Activated gamma-delta T cell (primary cell): ENCODE measurements at places on chromosomes 6 and 20.
A peak's percentile ranks its signal among the peaks of the same experiment; 100 is the strongest.

GRCh38 chr6:3876866-3877265, 27.7 kb downstream of the FAM50B start:
- no peak for DNase-seq

GRCh38 chr6:124131259-124131658, 327.6 kb downstream of the NKAIN2 start:
- DNase-seq: no peak

DNA sequence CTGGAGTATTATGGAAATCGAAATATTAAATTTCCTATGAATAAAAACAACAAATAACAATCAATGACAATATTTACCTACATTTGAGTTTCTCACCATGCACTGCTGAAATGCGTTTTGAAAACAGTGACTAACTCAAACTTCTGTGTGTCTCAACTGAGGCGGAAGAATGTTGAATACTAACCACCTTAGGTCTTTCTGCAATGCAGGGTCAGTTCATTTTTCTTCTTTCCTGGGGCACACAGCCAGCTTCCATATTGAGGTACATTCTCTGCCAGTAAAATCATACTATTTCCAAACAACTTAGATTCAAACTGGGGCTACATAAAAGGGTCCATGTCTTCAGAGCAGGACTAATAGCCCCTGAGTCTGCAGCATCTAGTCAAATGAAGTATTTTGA, 310.1 kb downstream of the UTRN start:
- no peak for DNase-seq

GRCh38 chr20:37697314-37697713, 3.5 kb downstream of the CTNNBL1 start:
- DNase-seq: no peak

GRCh38 chr6:132089173-132089572, 138.0 kb upstream of the CCN2 start:
- DNase-seq: no peak

DNA sequence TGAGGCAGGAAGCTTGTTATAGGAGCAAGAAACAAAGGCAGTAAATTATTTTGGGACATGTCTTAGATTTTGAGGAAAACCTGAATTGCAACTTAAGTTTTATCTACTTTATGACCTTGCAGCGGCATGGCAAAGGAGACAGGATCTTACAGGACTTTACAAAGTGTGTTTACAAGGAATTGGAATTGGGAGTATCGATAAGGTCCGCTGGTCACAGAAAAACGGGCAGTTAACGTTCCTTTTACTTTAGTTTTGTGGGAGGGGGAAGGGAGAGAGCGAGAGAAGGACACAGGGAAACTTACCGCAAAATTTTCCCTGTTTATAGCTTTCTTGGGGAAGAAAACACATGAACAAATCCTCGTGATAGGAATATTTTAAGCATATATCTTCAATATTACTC, 1607.2 kb downstream of the GRIK2 start:
- DNase-seq: no peak

GRCh38 chr6:132936646-132937045, 122.3 kb downstream of the RPS12 start:
- no peak for DNase-seq

DNA sequence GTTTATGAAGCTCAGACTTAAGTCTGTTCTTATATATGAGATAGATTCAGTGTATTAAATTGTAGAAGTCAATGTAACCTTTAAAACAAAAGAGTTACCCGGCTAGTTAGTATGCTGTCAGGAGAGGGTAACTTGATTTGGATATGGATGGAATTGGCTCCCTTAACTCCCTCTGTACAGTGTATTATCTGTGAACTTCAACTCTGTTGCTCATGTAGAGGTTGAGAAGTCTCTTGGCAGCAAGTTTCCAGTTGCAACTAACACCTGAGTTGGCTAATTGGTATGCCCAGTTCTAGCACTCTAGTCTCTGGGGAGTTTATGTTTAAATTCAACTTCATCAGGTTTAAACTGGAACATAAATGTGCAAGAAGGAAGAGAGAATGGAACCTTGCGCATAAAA, 111.0 kb downstream of the NCOA3 start:
- DNase-seq: no peak

GRCh38 chr20:34164381-34164984, 52.4 kb upstream of the EIF2S2 start:
- no peak for DNase-seq

- DNase-seq: no peak
These were observed 5.9 kb downstream of the WASF1 start for GRCh38 chr6:110173506-110174132.

DNA sequence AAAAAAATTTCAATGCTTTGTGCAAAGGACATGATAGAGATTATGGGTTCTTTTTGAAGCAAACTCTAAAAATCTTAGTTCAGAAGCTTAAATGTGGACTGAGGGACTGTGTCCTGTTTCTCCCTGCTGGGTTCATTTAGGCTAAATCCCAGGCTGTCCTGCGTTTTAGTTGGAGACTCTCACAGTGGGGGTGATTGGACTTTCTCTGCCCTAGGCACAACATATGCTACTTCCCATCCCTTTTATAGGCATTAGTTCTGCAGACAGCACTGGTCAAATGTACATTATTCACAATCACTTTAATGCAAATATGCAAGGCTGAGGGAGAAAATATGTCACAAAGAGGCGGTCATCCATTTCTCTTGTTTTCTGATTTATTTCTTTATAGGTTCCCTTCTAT, 71.3 kb downstream of the TFAP2B start:
- no peak for DNase-seq

- no peak for DNase-seq
These were observed 27.1 kb downstream of the BCAS1 start for GRCh38 chr20:54043076-54043967.

- no peak for DNase-seq
These were observed 621.9 kb upstream of the CITED2 start for GRCh38 chr6:139996253-139996834.

DNA sequence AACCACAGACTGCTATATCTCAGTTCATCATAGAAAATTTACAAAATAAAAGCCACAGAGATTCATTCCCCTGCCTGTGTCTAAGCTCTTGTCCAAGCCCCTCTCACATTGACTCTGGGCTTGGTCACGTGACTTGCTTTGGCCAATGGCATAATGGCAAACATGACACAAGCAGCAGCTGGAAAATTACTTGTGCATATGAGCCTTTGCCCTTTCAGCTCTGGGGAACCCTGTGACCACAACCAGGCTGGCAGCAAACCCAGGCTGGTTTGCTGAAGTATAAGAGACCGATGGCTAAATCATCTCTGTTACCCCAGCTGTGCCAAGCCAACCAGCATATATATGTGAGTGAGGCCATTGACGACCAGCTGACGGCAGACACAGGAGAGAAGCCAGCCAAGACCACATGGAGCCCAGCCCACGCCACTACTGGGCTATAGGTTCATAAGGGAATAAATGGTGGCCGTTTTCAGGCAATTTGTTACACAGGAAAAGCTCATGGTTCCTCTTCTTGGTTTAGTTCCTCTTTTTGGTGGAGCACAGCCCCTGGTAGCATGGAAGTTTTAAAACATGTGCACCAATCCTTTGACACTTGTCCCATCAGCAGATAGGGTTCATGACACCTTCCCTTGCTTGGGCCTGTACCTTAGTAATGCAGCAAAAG, 31.8 kb upstream of the RSPO4 start:
- no peak for DNase-seq

GRCh38 chr6:138378463-138378862, 758 bp downstream of the SMIM28 start:
- DNase-seq: no peak

DNA sequence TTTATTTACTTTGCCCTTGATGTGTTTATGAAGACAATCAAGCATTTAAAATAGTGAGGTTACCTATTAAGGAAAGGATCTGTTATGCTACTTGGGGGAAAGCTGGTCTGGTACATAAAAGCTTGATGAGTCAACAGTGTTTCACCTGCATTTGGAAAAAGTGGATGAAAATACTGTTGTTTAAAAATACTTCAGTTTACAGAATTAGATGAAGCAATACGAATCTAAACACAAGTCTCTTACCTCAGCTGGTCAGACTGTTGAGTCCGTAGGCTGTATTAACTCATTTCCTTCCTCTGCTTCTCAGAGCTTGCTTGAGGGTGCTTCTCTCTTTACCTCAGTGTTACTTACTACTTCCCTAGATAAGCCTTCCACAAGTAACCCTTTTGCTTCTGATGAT, 36.1 kb downstream of the NKX2-4 start:
- DNase-seq: no peak

GRCh38 chr20:10633718-10634117, 40.1 kb downstream of the JAG1 start:
- no peak for DNase-seq

DNA sequence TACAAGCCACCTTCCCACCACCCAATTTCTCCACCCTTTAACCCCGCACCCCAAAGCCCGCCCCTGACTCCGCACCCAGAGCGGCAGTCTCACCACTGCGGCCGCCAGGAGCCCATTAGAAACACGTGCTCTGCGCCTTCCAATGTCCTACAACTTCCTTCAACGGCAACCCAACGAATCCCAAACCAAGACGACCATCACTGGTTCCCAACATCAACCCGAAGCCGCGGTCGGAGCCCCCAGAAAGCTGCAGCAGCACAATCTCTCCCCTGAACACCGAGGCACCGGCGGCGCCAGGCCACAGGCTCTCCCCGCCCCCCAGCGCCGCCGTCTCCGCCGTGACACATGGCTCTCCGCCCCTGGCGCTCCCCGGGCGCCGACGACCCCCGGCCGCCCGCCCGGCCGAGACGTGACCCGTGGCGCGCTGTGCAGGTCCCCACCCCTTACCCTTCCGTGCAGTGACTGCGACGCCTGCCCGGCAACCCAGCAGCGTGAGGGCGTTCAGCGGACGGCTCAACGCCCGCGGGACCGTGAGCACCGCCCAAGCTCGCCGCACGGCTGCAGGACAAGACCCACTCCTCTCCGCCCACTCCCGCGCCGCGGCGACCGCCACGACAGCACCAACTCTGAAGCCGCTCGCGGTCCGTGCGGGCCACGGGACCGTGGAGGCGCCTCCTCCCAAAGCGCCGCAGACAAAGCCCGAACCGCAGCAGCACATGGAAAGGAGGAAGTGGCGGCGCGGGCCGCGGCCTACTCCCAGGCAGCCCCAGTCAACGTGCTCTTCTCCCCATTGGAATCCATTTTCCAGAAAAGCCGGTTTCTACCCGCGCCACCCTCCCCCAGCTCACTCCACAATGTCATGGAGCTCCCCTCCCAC, 551 bp downstream of the SYNCRIP start:
- peak; percentile 46 for DNase-seq
